ENCODE measurements at places on chromosomes 7 and 10.

GRCh38 chr10:16915300-16915699 is 98.1 kb upstream of the RSU1 start:
- no peak for DNase-seq

DNA sequence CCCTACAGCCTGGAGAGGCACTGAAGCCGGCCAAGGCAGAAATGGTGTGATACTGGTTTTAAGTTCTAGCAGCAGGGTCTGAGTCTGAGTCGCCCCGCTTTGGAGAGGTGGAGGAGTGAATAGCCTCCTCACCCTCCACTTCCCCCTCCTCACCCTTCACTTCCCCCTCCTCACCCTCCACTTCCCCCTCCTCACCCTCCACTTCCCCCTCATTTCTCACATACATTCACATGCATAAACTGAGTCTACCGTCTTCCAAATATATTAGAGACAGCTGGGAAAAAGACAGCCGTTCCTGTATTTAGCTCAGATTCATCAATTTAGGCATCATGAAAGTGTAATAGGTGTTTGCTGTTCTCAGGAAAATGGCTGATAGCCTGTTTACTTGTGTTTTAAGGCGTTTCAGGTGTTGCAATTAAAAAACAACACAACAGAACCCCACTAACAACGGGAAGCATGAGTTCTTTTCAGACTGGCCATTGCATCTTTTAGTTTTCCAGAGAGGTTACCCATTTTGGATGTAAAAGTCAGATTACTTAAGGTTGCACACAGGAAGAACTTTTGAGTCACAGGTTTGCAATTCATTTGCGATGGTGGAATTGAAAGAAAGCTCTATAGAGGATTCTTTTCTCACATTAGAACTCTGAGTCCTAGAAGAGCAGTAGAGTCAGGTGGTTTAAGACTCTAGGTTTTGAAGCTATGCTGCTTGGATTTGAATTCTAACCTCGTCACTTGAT is 861 bp downstream of the NRBF2 start:
- DNase-seq, result no peak

DNA sequence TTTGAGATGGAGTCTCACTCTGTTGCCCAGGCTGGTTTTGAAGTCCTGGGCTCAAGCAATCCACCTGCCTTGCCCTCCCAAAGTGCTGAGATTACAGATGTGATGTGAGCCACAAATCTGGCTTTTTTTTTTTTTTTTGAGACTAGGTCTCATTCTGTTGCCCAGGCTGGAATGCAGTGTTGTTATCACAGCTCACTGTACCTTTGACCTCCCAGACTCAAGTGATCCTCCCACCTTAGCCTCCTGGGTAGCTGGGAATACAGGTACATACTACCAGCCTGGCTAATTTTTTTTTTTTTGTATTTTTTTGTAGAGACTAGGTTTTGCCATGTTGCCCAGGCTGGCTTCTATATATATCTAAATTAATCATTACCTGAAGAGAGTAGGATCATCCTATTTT is 62.4 kb downstream of the HIF1AN start:
- DNase-seq, result no peak

DNA sequence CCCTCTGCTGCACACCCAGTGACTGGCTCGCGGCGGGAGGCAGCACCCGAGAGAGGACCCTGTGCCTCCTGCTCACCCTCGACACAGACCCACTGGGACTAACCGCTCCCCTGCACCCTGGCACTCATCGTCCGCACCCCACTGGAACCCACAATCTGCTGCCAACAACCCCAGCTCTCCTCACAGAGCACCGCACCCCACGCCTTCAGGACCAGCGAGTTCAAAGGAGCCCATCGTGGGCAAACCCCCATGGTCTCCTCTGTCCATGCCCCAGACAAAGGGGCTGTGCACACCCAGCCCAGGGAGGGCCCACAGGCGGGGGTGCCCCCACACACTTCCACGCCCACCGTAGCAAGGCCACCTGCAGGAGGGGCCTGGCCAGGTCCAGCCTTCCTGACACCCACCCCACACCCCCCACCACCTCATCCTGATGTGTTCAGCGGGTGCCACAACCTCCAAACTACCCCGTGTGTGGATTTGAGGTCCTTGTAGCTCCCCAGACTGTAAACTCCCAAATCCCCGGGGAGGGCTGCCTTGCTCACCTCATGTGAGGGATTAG is 14.0 kb downstream of the RASGEF1A start:
- DNase-seq, result no peak

DNA sequence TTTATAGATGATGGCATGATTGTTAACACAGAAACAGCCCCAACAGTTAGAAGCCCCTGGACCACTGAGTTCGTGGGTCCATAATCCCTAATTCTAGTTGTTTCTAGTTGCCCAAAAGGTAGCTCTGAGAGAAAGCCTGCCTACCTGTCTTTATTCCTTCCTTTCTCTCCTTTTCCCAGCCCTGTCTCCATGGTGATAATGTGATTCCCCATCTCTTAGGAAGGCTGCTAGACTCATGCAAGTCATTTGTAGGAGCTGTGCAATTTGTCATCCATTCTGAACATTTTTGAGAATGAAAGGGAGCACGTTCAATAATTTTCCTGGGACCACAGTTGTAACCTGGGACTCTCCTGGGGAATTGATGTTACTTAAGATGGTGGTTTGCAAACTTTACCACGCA is 183.4 kb downstream of the EMX2 start:
- DNase-seq, result no peak

DNA sequence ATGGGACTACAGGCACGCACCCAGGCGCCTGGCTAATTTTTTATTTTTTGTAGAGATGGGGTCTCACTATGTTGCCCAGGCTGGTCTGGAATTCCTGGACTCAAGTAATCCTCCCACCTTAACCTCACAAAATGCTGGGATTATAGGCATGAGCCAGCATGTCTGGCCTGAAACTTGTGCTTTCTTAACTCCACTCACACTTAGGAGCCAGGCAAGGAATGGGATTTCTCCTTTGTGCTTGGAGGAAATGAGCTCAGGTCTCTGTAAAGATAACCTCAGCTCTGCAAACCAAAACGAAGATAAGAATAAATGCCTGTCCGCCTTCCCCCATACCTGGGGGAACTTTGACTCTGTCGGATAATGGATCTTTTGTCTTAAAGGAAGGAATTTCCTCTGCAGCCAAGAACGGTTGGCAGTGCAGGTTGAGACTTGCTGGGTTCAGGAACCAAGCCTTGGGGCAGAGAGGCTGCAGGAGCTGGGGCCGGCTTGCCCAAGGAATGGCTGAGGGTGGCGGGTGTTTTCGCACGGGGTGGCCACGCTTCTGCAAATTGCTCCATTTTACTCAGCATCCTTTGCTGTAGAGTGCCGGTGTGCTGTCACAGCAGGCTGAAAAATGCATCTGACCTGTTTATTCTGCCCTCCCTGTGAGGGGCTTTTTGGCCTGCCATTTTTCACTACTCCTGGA is 174.2 kb downstream of the KIAA1217 start:
- DNase-seq, result no peak

DNA sequence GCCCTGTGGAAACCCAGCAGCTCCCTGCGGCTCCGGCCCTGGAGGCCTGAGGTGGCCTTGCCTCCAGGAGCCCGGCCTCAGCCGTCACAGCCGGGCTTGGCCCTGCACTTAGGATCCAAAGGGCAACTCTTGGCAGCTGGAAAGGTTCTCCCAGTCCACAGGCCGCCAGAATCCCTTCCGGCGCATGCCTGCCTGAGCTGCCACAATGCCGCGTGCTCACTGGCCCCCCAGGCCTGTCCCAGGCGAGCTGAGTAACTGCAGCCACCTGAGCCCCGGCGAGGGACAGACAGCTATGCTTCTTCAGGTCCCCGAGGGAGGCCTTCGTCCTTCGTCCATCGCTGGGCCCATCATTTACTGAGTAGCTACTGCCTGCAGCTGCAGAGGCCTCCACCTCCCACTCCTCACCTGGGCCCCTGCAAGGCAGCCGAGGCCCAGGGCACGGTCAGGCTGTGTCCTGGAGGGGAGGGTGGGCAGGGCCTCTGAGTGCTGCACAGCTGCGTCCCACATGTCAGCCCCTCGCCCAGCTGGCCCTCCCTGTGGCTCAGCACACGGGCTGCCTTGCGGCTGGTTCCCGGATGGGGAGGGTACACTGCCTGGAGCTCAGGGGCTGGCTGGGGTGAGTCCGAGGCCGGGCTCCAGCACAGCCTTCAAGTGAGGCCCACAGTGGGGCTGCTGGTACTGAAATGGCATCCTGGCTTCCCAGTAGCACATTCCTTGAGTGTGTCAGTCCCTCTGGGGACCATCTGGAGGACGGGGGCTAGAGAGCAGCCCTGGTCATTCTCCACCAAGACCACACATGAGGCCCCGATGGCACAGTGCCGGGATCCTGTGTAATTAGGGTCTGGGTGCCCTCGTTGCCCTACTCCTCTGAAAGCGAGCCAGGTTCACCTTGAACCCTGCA is 172.5 kb downstream of the ELFN1 start:
- DNase-seq, result no peak

DNA sequence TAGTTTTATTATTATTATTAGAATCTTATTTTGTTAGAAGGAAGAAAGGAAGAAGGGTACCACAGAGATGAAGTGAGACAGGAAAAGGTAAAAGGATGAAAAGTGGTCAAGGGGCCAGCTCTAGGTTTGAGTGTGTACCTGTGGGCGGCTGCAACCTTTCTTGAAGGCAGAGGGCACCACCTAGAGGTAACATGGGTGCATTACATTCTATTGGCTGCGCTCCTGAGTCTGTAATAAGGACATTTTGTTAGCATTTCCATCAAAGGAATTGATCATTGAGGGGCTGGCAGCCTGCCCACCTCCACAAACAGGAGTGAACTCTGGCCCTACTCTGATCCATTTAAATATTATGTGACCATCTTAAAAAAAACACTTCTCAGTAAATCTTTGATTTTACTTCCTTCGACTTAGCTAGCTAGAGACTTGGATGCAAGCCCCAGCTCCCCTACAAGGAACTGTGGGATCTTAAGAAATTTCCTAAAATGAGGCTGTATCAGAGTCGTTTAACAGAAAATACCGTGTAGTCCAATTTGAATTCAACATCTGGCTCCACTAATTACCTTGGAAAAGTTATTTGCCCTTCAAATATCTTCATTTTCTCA is 610.4 kb downstream of the IPMK start:
- peak; percentile 55 for DNase-seq

DNA sequence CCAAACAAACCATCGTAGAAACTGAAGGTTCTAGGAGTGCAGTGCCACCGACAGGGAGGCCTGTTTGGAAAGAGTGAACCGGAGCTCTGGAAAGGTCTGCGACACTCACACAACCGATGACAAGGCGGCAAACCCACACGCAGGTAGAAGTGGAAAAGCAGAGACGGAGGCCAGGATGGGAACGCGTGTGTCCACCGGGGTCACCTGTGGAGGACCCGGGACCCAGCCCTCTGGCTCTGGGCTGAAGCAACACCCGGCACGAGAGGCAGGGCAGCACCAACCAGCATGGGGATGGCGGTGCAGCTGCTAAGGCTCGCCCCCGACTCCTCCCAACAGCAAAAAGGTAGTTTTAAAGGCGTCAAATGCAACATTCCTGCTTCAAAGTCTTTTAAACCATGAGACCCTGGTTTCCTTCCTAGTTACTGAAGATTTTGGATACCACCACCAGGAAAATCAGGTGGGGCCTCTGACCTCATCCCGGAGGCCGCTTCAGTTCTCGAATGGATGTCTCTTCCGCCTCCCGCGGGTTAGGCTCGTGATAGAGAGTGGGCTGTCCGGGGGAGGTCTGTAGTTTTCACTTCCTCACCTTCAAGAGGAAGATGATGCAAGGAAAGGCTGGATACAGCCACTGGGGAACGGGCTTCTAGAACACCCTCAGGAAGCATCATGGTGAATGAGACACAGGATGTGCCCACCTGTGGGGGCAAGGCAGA is 115.5 kb downstream of the SMURF1 start:
- DNase-seq, result no peak

DNA sequence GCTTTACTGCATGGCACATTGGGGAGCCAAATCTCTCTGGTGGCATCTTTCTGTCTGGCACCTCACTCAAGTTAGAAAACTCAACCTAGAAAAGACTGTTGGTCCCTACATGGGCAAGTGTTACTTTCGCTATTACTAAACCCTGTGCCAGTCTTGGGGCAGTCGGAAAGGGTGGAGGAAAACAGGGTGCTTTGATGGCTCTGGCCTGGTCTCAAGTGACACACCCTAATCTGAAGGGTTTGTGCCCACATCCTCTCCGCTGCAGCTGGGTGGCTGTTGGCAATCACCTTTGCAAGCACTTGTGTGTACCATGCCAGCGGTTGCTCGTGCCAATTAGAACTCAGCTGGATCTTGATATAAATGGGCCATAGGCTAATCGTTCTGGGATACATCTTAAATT is 159.8 kb upstream of the ITGB1 start:
- no peak for DNase-seq

GRCh38 chr7:50717181-50717580 is 65.5 kb downstream of the GRB10 start:
- no peak for DNase-seq

- DNase-seq, result no peak
These were observed 97.7 kb downstream of the WDR37 start for GRCh38 chr10:1153805-1154351.

- no peak for DNase-seq
These were observed 50.8 kb downstream of the BUB3 start for GRCh38 chr10:123205041-123205440.

DNA sequence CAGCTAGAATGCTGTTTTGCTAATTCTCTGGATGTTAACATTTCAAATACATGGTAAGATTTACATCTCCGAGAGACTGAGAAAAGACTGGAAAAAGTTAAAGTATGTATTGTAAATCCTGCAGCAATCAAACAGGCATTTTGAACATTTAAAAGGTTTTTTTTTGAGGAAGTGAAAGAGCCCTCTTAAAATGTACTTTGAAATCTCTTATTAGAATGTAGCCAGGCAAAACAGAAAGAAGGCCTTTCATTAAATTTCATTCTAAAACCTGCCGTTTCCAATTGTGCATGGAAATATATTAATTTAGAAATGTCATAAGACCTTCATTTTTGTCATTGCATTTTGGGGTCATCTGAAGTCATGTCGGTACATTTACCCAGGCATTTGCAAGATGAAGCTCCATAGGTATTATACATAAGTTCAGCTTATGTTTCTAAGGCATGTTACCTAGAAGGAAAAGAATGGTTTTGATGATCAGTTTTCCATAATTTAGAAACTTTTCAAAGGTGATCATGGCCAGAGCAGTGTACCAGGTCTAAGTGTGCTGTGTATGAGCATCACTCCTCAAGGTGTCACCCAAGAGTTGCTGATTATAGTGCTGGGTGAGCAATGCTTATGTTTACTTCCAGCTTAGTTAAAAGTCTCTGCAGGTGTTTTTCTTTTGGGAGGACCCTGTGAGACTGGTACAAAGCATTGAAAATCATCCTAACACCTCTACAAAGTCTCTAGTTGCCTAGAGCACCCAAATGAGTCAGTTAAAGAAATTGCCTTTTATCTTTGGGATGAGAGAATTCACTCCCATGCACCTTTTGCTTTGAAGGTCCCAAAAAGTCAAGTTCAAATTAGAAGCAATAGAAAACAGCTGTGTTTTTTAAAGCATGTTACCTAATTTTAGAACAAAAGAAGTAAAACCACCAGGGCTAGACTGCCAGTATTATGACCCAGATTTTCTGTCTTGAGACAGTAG is 7.1 kb downstream of the ZNF736 start:
- DNase-seq, result no peak

Measured in NCI-H460 (cell line).